ENCODE measurements at places on chromosomes 16 and 17. TPM values are rescaled to one million over a fixed set of nuclear protein-coding genes. Genes with fewer than 3 reads are reported as not detected.
A peak's percentile ranks its signal among the peaks of the same experiment; 100 is the strongest.

GRCh38 chr16:50529334-50529733 lies 18.9 kb upstream of the NKD1 start:
- no peak for DNase-seq

DNA sequence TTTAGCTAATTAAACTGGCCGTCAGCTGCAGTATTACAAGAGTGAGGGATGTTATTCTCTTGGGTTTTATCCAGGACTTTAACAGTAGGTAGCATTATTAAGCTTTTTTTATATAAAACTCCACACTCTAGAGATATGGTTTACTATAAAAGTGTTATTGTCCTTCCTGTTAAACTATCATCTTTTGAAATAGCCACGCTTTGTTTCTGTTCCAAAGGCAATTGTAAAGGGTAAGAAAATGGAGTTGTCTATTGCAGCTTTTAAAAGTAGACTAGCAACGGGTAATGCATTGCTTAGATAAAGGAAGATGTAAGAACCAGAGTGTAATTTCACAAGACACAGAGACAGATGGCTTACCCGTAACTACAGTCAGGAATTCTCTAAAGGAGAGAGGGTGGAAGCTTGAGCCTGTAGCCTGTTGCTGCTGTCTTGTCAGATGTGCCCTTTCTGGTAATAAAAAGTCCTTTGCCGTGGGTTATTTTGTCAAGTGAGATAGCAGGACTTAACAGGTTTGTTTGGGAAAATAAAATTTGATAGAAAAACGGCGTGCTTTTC lies 56.4 kb downstream of the WWOX start:
- DNase-seq, result no peak

DNA sequence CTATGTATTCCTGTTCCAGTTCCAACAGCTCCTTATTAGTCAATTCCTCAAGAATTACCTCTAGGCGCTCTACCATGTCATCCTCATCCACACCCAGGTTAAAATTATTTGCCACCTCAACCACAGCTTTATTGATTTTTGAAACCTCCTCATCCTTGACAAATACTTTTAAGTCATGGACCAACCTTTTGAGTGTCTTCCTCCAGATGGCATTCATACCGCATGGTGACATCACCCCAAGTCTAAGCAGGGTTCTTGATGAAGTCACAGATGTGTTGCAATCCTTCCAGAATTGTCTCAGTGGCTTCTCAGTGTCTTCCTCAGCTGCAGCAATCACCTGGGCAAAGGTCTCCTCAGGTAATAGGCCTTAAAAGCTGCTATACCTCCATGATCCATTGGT lies 40.1 kb downstream of the BCL7C start:
- DNase-seq, result no peak

Gene DBF4B
- total RNA-seq, result 5.5 TPM

DNA sequence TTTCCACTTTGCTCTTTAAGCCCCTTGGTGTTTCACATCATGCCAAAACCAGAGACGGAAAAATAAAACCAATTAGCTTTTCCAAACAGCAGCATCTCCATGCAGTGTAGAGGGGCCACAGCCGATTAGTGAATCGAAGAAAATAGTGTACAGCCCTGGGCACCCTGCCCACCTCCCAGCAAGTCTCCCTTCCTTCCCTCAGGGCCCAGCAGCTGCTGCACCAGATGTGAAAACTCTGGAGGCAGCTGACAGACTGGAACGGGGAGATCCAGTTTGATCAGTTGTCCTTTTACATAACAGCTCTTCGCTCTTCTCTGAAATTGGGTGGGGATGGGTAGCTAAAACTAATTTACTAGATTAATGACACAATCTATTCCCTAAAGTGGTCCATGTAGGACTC lies 19.3 kb downstream of the TMEM11 start:
- peak; percentile 67 for DNase-seq

- DNase-seq, result no peak
These were observed 166.9 kb downstream of the LGALS9B start for GRCh38 chr17:20300436-20300934.

DNA sequence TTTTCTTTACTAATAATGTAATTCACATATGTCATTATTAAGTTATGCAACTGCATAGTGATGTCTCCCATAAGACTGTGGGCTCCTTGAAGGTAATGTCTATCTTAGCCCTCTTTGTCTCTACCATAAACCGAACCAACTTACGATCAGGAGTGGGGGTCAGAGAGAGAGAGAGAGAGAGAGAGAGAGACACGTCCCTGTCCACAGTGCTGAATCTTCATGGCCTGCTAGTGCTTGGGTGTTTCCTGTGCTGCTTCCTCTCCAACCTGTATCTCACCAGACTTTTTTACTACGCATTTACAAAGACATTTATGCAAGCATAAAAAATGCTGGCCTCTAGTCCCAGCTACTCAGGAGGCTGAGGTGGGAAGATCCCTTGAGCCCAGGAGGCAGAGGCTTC lies 52.2 kb upstream of the HAPSTR1 start:
- DNase-seq, result no peak

DNA sequence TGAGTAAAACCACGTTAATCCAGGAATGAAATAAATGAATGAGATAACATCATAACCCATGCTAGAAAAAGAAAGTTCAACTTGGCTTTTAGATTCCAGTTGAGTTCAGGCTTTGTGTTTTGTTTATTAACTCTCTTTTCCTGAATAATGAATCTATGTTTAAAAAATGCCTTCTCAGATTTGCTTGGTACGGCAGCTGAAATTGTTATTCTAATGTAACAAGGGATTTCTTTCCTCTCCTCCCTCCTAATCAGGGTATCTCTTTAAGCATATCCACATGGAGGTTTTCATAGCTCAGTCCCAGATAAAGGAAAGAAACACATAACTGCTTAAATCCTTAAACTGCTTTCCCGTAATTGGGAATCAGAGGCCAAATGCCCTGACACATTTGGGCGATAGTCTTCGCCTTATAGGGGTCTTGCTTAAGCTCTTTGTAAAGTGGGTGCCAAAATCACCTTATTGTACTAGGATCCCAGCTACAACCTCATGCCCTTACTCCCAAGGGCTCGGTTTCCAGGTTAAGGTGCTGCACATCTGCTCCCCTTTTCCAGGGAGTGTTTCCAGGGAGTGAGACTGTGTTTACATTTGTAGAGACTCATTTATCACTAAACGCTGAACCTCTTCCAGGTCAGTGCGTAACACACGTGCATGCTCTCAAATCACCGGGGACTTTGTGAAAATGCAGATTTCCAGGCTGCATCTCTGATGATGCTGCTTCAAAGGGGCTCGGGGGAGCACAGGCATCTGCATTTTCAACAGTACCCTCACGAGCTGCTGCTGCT lies 142.8 kb upstream of the FOXF1 start:
- no peak for DNase-seq

- no peak for DNase-seq
These were observed 14.7 kb upstream of the GSG1L start for GRCh38 chr16:28078261-28078660.

DNA sequence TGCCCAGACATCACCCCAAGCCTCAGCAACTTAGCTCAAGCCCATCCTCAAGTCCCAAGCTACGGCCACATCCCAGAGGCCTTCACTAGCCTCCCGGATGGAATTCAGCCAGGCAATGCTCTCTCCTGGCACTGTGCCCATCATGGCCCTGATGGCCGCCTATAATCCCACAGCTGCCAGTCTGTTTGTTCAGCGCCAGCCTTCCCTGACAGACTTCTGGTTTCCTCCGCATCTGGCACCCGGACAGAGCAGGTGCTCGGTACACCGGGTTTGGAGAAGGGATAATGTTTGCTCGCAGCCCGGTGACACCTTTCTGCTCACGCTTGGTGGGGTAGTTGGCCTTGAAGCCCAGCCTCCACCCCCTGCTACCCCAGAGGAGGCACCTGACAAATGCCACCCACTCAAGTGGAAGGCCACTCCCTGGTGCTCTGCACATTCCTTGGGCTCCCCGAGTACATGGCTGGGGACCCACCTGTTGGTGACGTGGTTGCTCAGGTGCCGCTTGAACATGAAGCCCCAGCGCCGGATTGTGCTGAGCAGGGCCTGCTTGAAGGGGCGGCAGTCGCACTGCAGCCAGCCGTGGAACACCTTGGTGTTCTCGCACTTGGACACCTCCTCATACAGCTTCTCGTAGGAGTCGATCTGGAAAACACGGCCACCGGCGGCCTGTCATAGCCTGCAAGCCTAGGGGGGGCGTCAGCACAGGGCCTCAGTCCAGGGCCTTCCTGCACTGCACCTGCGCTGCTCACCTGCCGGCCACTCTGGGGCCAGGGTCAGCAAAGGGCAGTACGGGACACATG lies 47.1 kb downstream of the DNAH17 start:
- no peak for DNase-seq

Gene KRT33B
- total RNA-seq, result not detected

Gene GNG13
- total RNA-seq, result not detected

GRCh38 chr17:49482144-49482817 lies 12.8 kb upstream of the NGFR start:
- DNase-seq, result no peak

DNA sequence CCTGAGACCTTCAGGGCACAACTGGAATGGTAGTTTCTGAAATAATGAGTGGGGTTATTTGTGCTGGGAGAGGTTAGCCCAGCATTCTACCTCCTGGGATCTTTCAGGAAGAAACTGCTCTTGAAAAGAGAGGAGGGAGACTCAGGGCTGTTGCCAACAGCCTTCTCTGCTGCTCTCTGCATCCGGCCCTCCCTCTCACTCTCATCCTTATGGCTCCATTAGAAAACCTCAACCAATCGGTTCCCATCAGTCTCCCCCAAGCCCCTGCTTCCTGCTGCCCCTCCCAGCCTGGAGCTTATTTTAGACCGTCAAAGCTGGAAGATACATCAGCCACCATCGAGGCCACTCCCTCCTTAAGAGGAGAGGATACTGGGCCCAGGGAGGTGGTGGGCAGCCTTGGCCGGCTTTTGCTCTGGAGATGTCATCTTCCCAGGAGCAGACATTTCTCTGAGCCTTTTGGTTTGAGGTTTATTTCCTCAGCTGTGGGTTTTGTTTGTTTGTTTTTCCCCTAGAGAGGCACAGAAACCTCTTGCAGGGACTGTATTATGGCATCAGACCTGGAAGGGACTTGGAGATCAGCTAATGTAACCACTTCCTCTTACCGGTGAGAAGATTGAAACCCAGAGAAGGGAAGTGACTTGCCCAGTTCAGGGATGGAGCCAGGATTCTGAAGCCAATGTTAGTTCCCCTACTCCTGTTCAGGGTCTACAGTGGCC lies 2.7 kb downstream of the MPRIP start:
- no peak for DNase-seq

- no peak for DNase-seq
These were observed 9.9 kb upstream of the MEAK7 start for GRCh38 chr16:84514295-84514873.

GRCh38 chr17:8126491-8127066 lies 2.7 kb upstream of the HES7 start:
- peak; percentile 42 for DNase-seq

DNA sequence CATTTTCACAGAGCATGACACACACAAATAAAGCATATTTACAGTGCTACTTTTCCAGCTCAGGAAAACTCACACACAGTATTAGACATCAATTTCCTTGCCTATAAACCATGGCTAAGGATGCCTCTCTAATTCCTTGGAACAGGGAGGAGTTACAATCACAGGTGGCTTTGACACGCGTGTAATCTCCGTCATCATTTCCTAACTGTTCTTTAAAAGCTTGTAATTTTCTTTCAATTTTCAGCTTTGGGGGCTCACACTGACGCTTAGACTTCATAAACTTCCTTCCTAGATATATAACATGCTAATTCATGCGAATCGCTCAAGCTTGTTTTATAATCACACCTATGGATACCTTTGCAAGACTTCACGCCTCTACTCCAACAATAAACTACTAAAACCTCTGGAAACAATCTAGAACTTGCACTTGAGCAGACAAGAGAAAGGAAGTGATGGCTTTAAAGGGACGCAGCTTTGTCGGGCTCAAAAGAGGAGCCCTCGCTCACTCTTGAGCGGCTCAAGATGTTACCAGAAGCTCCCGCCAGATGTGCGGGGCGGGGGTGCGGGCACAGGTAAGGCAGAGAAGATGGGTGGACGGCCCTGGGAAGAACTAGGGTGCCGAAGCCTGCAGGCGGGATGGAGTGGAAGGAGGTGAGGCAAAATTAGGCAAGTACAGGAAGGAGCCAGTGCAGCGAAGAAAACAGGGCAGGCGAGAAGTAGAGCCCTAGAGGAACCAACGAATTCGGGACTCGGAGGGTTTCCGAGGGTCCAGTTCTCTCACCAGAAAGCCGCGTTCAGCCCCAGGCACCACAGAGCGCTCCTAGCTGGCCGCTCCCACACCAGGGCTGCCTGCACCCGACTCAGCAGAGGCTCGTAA lies 631 bp downstream of the RETREG3 start:
- DNase-seq, result no peak

DNA sequence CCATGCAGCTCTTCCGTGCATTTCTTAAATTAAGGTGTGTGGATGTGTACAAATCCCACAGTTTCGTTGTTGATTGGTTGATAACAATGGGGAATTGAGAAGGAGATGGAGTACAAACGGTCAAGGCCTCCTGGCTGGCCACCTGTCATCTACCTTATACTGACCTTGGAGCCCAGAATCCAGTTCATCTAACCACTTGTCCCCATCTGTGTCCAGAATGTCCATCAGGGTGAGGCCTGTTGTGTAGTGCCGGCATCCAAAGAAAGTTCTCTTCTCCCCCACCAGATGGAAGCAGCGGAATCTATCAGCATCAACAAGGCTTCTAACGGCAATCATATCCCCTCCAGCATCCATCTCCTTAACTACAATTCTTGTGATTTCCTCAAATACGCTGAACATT lies 1.5 kb downstream of the GSDMB start:
- no peak for DNase-seq

GRCh38 chr16:938136-938535 lies 32.6 kb downstream of the LMF1 start:
- no peak for DNase-seq

- DNase-seq, result no peak
These were observed 35.6 kb upstream of the NGFR start for GRCh38 chr17:49459401-49459984.

Measured in heart right ventricle (tissue), 16 donors.